ENCODE measurements at places on chromosomes 13 and 19.

GRCh38 chr13:52921194-52921593 is 72.8 kb upstream of the PCDH8 start:
- no peak for DNase-seq

GRCh38 chr13:46134961-46135522 is 30.2 kb upstream of the CPB2 start:
- DNase-seq: no peak

DNA sequence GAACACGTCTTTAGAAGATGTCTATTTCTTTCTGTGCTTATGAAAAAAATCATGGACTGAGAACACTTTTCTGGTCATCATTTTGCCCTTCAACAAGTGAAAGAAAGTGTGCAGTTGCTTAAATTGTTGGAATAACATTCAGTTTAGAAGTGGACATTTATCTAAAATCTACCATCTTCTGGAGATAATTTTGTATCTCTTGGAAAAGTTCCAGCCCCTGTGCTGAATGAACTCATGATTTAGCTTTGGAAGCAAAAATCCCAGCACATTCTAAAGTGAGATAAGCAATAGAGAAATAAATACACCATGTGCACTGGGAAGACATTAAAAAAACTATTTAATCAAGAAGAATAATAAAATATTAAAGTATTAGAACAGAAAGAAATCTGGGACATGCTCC is 1420.8 kb upstream of the SLC10A2 start:
- DNase-seq: no peak

DNA sequence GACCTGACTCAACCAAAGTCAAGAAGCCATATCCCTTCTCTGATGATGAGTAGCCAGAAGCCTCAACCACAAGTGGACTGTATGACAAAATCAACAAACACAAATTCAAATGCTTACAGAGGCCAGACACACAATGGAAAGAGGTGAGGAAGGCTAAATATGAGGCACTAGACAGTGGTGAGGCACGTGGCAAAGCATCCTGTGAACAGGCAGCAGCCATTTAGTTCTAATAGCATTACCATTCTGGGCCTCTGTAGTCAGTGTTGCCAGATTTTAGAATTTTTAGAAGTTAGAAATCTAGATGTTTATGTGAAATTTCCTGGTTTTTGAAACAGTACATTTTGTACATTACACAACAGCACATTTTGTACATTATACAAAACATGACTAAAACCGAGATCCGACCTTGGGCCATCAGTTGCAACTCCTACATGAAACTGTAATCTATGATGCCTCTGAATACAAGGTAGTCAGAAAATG is 403.3 kb downstream of the COG6 start:
- DNase-seq: no peak

DNA sequence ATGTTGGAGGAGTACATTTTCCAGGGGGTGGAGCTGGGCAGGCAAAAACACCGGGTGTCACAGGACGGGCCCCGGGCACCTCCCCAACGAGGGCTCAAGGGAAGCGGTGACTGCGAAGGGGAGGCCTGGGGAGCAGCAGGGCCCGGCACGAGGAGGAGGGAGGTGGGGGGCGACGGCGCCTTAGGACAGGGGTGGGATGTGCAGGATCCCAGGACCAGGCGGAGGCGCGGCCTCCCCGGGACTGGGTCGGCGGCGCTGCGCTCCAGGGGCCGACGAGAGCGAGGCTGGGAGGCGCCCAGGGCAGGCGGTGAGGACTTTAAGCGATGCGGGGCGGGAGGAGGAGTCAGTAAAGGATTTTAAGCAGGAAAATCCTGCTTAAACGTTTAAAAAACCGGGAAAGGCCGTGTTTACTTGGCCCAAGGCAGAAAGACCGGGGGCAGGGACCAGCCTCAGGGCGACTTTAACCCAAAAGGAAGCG is 427 bp downstream of the ZNF160 start:
- peak; percentile 30 for DNase-seq

Measured in activated naive CD4-positive, alpha-beta T cell (primary cell).